ENCODE measurements at places on chromosomes 11 and 22. TPM values are rescaled to one million over a fixed set of nuclear protein-coding genes. Genes with fewer than 3 reads are reported as not detected.

DNA sequence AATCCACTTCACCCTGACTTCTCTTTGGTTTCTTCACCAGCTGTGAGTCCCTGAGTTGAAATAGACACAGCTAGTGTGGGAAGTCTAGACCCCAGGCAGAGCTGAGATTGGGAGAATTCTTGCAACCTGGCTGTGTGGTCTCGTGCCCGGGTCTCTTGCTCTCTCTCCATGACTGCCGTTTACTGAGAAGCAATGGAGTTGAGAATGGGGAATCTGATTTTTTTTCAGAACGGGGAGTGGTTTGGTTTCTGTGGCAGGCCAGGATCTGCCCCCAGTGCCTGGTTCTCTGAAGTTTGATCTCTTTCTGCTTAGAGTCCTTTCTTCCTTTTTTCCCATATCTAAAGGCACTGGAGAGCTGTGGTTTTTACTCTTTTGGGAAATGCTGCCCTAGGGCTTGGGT, 1.5 kb downstream of the SIDT2 start:
- no peak for DNase-seq

GRCh38 chr11:107776062-107776461, 64.2 kb upstream of the SLN start:
- DNase-seq = no peak

GRCh38 chr22:24408630-24409029, 18.8 kb upstream of the ADORA2A start:
- no peak for DNase-seq

- DNase-seq = no peak
These were observed 53.9 kb upstream of the SCUBE2 start for GRCh38 chr11:9145283-9145682.

- DNase-seq = no peak
These were observed 182.8 kb upstream of the SYN3 start for GRCh38 chr22:33240888-33241475.

GRCh38 chr22:24725736-24726135, 48.8 kb downstream of the PIWIL3 start:
- no peak for DNase-seq

DNA sequence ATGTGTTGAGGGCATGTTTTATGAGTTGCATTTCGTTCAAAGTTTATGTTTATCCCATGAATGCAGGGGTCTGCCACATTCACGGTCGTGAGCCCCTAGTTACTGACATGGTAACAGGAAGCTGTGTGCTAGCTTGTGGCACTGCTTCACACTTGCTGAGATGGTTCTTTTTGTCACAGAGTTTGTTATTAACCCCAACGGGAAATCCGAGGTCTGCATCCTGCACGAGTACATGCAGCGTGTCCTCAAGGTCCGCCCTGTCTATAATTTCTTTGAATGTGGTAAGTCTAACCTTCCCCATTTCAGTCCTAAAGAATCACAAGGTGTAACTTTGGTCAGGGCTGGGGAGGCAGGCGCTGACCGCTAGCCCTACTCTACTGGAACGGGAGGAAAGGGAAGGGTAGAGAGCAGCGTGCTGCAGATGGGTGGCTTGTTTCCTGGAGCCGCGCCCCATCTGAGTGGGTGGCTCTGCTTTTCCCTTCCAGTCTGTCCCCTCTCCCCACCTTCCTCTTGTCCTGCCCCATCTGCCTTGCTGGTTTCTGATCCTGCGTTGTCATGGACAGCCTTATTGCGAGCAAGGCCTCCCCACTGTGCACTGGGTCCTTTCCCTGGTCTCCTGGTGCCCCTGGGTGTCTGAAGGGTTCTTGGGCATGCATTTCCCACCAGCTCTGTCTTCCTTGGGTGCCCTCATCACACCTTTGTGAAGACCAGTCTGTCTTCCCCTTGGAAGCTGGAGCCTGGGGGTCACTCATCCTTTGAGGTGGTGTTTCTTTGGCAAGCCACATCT, 11.8 kb downstream of the DGCR8 start:
- no peak for DNase-seq

DNA sequence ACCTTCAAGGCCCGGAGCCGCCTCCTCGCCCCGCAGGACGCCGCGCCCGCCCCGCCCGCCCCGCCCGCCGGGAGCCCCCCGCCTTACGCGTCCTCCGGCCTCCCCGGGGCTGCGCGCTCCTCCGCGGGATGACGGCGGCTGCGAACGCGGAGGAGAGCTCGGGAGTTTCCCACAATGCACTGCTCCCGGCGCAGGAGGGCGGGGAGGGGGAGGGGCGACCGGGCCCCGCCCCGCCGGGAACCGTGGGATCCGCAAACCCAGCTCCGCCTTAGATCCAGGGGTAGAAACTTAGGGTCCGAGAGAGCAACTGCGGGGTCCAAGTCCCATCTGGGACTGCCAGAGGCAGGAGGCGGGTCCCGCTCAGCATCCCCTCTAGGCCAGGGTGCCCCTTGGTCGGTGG, at the start of gene CEND1:
Gene CEND1 (minus strand): TSS at position 148 of the 400 bp plus-strand sequence. CDS start 1,514 bp downstream, outside the sequence.
- no peak for DNase-seq

GRCh38 chr22:24326266-24326665, 55.6 kb downstream of the SPECC1L start:
- no peak for DNase-seq

GRCh38 chr11:134538742-134539141, 126.7 kb upstream of the B3GAT1 start:
- DNase-seq = no peak

DNA sequence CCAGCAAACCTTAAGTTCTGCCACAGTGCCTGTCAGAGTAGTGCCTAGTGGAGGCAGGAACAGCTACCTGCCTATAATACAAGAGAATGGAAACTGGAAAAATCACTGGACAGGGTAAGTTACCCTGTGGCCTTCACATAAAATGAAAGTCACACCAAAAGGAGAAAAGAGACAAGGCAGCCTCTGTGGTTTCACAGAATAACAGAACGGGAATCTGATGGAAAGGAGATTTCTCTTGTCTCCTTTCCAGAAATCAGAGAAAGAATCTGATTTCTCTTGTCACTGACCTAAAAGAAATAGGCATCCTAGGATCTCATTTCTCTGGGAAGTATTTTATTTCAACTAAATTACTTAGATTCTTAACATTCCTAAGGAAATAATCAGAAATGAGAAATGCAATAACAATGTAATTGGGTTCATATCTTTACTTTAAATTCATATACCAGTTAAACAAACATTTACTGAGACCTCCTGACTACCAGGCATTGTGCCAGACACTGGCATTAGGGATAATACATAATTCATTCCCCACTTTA, 41.6 kb downstream of the PRCP start:
- no peak for DNase-seq

GRCh38 chr22:49435596-49435995, 392.1 kb downstream of the BRD1 start:
- no peak for DNase-seq

GRCh38 chr22:27845644-27846043, 44.1 kb upstream of the MN1 start:
- no peak for DNase-seq

- DNase-seq = no peak
These were observed 369.8 kb upstream of the FAT3 start for GRCh38 chr11:91854780-91855179.

DNA sequence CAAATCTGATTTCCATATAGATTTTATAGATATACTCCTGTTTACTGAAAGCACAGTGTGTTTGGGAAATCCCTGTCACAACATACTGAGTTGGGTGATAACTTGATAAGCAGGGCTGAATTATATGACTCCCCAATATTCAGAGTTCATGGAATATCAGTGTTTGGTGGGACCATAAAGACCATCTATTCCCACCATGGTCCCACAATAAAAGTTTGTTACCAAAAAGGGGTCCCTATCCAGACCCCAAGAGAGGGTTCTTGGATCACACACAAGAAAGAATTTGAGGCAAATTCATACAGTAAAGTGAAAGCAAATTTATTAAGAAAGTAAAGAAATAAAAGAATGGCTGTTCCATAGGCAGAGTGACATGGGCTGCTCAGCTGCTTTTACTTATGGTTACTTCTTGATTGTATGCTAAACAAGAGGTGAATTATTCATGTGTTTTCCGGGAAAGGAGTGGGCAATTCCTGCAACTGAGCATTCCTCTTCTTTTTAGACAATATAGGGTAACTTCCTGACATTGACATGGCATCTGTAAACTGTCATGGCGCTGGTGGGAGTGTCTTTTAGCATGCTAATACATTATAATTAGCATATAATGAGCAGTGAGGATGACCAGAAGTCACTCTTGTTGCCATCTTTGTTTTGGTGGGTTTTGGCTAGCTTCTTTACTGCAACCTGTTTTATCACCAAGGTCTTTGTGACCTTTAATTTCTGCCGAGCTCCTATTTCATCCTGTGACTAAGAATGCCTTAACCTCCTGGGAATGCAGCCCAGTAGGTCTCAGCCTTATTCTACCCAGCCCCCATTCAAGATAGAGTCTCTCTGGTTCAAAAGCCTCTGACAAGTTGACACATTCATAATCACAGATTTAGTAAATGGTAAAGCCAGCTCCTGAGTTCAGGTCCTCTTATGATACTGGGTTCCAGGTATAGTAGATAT, 240.6 kb upstream of the PDGFD start:
- DNase-seq = no peak

GRCh38 chr11:69444381-69445130, 36.9 kb upstream of the LINC01488 start:
- DNase-seq = no peak

DNA sequence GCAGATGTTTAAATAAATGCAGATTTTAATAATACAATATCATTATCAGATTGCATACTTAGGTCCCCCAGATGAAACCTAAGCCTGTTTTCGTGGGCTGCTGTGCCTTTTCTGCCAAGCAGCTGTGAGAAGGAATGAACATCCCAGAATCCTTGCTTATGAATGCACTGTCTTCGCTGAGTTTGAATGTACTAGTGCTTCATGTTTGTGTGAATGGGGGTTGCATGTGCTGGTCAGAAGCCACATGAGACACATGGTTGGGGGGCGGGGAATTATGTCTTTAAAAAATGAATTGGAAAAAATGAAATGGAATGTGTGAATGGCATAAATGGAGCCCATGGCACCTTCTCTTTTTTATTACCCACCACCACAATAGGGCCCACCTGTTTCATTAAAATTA, 125.4 kb upstream of the HSD17B12 start:
- no peak for DNase-seq

DNA sequence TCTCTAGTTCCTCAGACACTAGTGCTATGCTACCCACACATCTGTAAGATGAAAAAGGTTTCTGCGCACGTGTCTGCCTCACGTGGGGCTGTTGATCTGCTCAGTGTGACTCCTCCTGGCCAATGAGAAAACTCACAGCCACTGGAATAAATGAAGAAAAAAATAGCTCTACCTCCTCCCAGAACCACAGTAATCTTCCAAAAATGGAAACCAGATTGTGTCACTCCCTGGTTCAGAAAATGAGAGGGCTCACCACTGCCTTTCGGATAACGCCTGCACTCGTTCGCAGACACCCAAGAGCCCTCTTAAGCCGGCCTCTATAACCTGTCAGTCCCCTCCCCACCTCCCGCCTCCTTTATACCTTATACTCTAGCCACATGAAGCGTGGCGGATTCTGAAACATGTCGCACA, 5.1 kb downstream of the APBB1 start:
- DNase-seq = no peak

GRCh38 chr11:112316971-112317370, 56.3 kb upstream of the PLET1 start:
- no peak for DNase-seq

DNA sequence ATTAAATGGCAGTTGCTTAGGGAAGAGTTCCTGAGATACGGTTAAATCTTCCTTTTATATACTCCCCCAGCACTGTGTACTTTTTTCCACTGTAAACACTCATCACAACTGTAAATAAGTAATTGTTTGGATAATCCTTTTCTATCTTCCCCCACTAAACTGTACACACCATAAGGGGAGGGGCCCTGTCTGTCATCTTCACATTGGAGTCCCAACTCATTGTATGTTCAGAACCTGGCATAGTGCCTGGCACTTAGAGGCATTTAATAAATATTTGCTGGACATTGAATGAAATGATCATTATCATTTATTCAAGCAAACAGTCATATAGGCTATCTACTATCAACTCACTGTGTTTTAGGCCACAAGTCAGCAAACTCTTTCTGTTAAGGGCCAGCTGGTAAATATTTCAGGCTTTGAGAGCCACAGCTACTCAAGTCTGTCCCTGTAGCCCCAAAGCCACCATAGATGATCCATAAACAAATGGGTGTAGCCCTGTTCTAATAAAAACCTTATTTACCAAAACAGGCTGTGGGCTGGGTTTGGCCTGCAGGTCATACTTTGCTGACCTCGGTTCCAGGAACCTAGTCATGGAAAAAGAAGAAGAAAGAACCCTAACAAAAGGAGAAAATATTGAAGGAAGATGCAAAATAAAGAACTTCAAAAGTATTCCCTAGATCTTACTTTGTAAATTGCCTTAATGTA, 70.0 kb downstream of the AMOTL1 start:
- DNase-seq = no peak

GRCh38 chr11:64224151-64224890, 1.7 kb downstream of the TRPT1 start:
- DNase-seq = no peak

GRCh38 chr11:84358034-84358433, 1071.9 kb upstream of the CCDC90B start:
- no peak for DNase-seq

- DNase-seq = no peak
These were observed 1.8 kb upstream of the RASGRP2 start for GRCh38 chr11:64745521-64746328.

- no peak for DNase-seq
These were observed 12.5 kb downstream of the L3MBTL2 start for GRCh38 chr22:41217553-41218157.

GRCh38 chr11:8219257-8220021, 44.2 kb downstream of the LMO1 start:
- no peak for DNase-seq

Gene KMT5B
- 64.2 TPM for total RNA-seq

Gene PNPLA5
- not detected for total RNA-seq

Gene MCAT
- total RNA-seq = 18.1 TPM

Gene SYT12
- total RNA-seq = 0.24 TPM

Gene MAPK8IP1
- total RNA-seq = 12.7 TPM

Gene NXPE1
- not detected for total RNA-seq

Gene THY1
- 121 TPM for total RNA-seq

Measured in mesothelial cell of epicardium (in vitro differentiated cells).